ENCODE measurements at places on chromosomes 1 and 21. TPM values are rescaled to one million over a fixed set of nuclear protein-coding genes. Genes with fewer than 3 reads are reported as not detected.

- DNase-seq: no peak
These were observed 24.7 kb downstream of the SCYL3 start for GRCh38 chr1:169868978-169869377.

EXTL1 gene
- total RNA-seq: 6.0 TPM

DNA sequence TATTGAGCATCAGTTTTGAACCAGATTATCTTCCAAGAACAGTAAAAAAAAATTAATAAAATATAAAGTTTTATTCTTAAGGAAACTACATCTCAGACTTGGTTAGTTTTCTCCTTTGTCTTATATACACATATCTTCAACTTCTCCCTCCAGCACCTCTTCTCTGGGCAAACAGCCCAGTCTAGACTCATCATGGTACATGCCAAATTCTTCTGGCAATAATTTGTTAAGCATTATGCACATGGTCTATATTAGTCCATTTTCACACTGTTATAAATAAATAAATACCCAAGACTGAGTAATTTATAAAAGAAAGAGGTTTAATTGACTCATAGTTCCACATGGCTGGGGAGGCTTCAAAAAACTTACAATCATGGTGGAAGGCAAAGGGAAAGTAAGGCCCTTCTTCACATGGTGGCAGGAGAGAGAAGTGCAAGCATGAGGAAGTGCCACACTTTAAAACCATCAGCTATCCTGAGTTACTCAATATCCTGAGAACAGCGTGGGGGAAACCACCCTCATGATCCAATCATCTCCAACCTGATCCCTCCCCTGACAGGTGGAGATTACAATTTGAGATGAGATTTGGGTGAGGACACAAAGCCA, 108.7 kb upstream of the RNPC3 start:
- no peak for DNase-seq

TMEM82 gene
- total RNA-seq: not detected

- DNase-seq: peak; percentile 99
These were observed 57.8 kb downstream of the ZNF281 start for GRCh38 chr1:200351826-200352549.

GRCh38 chr1:25113086-25113485, 119.2 kb downstream of the SYF2 start:
- no peak for DNase-seq

GUK1 gene
- total RNA-seq: 367 TPM

DNA sequence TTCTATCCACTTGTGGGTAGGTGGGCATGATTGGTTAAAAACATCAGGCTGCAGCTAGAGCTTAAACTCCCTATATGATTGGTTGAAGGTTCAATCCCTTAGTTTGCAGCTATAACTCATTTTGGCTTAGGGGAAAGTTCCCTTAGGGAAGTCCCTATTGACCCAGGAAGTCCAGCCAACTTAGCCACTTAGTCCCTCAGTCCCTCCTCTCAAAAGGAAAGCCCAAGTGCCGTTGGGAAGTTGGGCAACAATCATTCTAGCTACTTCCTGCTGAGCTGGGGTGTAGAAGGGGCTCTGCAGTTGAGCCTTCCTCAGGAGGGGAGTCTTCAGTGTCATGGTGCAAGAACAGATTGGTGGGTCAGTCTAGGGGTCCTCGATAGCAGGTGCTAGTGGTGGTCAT, 12.2 kb downstream of the MSTO1 start:
- DNase-seq: no peak

DNA sequence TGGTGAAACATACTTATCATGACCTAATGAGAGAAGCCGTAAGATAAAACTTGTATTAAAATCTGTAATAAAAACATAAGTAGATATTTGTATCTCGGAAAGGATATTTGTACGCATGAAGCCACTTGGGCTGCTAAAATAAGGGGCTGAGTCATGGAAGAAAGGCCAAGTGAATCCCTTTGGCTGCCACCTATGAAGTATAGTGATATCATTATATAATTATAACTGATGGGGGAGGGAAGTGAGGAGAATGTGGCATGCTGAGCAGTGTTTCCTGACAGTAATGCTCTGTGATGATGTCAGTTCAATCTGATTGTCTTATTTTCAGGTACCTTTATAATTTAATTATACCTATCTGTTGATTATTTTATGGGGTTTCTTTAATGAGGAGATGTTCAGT, 13.6 kb downstream of the RWDD3 start:
- DNase-seq: no peak

DNA sequence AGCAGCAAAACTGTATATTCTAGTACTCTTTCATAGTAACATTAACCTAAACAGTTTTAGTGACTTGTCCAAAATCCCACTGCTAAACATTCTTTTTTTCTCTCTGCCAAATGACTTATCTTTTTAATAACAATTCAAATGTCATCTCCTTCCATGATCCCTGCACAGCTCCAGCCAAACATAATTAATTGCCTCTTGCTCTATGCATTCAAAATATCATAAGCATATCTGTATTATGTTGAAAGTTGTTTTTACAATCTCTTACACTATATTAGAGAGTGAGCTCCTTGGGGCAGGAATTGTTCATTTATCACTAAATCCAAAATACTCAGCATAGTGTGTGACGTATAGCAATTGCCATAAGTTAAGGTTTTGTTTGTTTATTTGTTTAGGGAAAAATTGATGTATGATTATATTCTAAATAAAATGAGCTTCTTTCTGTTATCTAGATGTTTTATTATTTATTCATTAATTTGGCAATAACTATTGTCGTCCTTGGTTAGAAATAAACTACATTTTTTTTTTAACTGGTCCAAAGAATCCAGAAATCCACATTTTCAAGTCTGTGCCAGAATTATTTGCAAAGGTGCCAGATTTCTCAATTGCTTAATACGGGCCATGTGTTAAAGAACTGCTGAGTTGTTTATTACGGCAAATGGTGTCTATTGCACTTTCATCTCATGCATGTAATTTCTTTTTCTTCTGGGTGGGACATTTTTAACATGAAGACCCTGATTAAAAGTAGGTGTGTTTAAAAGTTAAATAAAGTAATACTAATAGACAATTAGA, 577.2 kb upstream of the ZRANB2 start:
- DNase-seq: peak; percentile 60

DNA sequence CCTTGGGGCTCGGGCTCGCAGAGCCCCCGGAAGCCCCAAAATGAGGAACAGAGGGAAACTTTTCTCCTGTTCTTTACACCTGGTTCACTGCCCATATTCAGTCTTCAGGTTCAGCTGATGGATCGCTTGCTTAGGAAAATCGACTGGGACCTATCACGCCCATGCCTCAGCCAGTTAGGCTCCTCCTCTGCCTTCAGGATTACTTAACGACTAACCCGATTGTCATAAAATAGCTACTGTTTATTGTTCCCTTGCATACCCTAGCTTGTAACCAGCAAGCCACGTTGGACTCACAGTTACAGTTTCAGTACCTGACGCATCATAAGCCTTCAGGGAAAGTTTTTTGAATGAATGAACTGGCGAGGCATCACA, 692 bp downstream of the TARDBP start:
- no peak for DNase-seq

DNA sequence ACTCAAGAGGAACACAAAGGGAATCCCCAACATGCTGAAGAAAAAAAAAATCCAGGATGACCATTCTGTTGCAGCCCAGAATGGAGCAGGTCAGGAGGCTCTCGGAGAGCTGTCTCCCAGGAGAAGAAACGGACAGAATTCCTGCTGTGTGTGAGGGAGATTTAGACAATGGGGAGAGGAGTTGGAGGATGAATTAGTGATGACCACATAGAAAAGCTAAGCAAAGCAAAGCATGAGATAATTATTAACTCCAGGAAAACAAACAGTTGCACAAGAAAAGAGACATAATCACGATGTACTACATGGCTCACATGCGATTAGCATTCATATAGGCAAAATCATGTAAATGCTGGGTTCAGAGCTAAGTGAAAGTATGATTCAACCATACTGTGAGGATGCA, 61.1 kb upstream of the SMYD2 start:
- no peak for DNase-seq

TRNP1 gene
- total RNA-seq: 13.2 TPM

USH2A gene
- total RNA-seq: under 0.01 TPM

GRCh38 chr21:22224261-22224660, 1226.1 kb downstream of the NCAM2 start:
- DNase-seq: no peak

NFASC gene
- 1.9 TPM for total RNA-seq

MRPL55 gene
- total RNA-seq: 39.3 TPM

DNA sequence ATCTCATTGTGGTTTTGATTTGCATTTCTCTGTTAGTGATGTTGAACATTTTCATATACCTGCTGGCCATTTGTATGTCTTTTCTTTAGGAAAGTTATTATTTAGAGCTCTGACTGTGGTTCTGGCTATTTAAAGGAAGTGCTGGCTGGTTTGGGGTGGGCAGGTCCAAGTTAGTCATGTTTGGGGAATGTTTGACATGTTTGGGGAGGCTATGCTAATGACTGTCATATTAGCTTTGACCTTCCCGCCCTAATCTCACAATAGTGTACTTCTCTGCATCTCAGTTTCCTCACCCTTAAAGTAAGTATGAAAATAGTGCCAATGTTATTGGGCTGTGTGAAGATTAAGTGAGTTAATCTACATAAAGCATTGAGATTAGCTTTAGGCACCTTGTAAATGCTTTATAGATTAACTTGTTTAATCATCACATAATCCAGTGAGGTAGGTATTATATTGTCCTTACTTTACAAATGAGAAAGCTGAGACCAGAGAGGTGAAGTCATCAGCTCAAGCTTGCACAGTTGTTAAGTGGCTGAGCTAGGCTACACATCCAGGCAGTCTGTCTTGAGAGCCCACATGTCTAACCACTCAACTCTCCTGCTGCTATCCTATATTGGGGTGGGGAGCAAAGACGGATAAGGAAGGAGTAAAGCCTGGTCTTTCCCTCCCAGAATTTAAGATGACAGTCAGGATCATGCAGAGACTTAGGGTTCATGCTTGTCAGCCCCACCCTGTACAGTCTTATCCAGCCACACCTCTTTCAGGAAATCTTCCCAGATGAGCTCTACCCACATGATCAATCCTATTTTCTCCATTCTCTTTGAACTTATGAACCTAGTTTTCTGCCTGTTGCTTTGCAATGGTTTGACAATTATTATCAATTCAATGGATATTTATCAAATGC, 22.8 kb upstream of the CRNN start:
- DNase-seq: no peak

- no peak for DNase-seq
These were observed 84.4 kb downstream of the NIBAN1 start for GRCh38 chr1:184889902-184890301.

GRCh38 chr21:44532712-44533111, 7.3 kb downstream of the KRTAP10-1 start:
- no peak for DNase-seq

DNA sequence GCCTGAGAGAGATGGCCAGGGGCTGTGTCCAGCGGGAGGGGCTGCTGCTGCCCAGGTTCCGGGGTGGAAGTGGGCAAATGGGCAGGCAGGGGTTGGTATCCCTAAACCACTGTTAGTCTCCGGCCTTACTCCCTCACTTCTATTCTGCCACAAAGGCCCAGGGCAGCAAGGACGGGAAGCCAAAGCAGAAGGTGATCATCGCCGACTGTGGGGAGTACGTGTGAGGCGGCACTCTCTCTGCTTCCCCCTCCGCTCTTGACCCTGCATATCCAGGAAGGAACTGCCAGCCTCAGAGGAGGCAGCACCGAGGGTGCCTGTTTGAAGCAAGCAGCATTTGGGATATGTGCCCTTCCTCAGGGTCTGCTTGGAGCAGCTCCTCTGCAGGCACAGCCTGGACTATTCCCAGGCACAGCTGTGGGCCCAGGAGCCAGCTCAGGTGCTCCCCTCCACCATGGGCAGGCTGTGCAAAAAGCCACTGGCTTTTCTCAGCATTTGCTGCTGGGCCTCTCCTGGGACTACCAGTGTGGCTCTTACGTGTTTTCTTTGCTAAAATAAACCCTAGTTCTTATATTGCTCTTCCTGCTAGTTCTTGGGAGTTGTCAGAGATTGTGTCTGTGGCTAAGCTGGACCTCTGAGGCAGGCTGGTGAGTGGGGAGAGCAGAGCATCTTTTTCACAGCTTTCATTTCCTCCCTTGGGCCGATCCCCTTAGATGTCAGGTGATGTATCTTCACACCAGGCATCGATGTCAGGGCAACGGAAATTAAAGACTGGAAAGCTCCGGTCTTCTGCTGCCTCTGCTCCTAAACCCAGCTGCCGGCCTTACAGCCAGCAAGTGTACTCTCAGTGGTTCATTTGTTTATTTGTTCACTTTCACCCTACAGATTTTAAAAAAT, 14.7 kb downstream of the PPIE start:
- no peak for DNase-seq

GRCh38 chr1:45953934-45954847, 150.8 kb downstream of the MAST2 start:
- peak; percentile 98 for DNase-seq

DNA sequence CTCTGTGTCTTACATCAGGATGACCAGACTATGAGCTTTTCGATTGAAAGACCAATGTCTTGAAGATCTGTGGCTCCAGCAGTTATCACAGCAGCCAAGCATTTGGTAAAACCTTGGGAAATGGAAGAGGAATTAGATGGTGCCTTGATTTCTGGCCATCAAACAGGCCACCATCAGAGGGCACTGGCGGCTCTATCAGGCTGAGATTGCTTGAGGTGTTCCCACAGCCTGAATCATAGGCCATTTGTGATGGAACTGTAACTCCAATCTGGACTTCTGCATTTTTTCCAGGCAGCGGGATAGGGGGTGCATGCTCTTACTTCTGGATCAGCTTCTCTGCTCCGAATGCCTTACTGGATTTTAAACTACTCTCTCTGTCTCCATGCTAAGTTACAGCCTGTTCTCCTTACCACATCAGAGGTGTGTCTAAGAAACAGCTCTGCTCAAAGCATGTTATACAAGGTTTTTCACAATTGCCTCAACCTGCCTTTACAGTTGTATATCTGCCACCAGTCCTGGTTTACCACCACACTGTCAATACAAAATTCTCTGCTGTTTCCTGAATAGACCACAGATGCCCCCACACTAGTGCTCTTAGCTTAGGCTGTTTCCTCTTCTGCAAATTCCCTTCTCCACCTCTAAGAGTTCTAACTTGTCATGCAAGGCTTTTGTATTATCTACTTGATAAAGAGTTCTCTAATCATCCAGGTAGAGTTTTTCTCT, 180.9 kb downstream of the PTGER3 start:
- no peak for DNase-seq

GREM2 gene
- total RNA-seq: 1.3 TPM

Data from fibroblast of villous mesenchyme (primary cell).